ENCODE measurements at places on chromosomes 3 and 15.

DNA sequence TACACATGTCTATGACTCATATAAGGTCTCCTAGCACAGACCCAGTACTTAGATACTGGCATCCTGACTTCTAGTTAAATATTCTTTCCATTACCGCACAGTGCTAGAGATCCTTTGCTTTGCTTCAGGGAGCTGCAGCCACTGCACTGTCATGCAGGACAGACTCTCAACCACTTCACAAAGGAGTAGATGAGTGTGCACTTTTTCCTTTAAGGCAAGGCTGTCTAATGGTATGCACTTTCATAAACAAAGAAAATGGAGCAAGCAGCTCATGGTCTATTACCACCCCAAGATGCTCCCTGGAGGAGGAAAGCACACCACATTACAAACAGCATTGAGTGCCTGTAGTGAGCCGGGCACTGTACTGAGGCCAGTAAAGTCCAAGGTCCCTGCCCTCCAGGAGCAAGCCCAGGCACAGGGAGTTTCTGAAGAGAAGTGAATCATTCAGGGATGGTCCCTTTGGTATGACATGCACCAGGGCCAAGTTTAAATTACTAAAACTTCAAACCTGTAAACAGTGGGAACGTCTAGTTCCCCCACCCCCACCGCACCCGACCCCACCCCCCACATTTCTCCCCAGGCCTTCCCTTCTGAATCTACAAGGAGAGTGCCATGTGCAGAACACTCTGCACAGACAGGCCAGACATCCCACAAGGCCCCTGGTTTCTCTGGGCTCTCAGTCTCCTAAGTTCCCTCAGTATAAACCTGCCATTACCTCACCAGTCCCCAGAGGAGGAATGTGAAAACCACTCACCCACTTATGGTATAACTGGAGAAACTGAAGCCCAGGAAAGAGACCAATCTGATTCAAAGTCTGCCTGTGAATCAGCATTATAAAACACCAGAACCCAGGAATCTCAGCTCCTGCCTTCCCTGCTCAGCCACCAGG lies 107.8 kb upstream of the BCL6 start:
- DNase-seq = no peak

- no peak for DNase-seq
Measured at GRCh38 chr3:134892326-134892725, 97.3 kb downstream of the EPHB1 start.

GRCh38 chr3:58332575-58333188 lies at the start of gene PXK:
Gene PXK (plus strand): TSS chr3:58332892. CDS start chr3:58332989, 97 bp downstream.
- peak; percentile 78 for DNase-seq

DNA sequence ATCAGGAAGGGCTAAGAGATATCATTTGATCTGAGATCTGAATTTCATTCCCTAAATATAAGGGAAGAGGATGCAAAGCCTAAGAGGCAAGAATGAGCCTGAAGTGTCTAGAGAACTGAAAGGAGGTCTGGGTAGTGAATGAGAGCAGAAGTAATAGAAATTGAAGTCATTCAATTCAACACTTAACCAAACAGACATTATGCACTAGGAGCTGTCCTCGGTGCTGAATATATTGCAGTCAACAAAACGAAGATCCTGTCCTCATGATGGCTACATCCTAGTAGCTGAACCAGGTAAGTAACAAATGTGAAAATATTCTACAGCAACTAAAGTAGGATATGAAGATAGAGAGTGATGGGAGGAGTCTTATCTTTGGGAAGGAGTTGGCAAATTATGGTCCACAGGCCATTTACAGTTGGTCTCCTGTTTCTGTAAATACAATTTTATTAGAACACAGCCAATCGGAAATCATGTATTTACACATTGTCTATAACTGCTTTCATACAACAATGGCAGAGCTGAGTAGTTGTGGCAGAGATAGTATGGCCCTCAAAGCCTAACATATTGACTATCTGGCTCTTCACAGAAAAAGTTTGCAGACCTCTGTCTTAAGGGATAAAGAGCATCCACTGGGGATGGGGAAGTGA lies 192.9 kb upstream of the CADPS start:
- DNase-seq = peak; percentile 16

DNA sequence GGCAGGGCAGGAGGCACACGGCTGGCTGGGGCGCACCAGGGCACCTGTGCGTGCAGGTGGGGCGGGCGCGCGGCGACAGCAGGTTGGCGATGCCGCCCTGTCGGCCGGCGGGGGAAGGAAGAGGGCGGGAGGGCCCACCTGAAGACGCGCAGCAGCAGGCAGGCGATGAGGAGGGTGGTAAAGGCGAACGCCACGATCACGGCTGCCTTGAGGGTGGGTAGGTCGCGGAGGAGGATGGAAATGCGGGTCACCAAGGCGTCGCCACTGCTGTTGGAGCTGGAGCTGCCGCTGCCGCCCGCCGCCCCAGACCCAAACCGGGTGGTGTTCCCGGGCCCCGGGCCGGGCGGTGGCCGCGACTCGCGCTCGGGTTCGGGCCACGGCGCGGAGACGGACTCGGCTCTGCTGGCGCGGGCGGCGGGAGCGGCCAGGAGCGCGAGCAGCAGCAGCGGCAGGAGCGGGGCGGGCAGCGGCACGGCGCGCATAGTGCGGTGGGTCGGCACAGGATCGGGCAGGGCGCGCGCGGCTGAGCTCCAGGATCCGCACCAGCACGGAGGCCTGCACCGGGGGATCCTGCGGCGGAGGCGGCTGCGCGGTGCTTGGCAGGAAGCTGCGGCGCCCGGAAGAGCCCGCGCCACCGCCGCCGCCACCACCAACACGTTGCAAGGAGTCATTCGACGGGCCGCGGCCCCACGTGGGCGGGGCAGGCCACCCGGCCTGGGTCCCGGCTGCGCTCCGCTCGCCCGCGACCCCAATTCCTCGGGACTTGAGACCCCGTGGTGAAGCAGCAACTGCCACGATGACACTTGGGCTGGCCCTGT lies at the start of gene FAM174B:
Gene FAM174B, minus strand, starts transcription at position 598 of the 818 bp plus-strand sequence.
- DNase-seq = no peak

DNA sequence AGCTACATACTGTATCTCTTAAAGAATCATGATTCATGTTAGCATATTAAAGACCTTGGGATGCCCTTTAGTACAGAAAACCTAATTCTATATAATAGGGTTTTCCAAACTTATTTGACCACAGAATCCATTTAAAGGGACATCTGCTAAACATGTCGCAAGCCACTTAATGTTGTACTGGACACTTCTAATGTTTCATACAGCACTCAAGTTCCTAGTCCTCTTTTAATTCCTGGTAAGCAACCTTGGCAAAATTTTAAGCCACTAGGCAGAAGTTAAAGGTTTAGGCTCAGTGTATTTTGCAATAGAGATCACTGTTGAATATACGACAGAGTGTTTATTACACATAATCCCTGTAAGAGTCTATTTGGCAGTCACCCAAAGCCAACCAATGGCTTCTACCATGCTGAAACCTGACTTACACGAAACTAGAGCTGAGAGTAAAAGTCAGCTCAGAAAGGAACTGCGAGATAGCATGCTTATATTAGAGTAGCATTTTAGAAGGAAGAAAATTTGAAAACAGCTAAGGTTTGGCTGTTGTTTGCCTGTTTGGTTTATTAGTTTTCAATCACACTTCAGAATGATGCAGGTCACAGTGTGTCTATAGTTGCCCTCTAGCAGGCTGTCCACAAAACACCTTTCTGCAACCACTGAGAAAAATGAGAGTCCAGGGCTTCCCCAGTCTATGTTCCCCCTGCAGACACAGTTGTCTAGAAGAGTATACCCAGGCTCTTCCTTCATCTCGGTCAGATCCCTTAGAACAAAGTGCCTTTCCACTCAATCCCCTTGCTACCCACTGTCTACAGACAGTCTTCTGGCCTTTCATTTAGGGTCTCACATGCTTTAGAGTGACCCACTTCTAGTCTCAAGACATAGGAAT lies 104.4 kb downstream of the FMN1 start:
- peak; percentile 26 for DNase-seq

DNA sequence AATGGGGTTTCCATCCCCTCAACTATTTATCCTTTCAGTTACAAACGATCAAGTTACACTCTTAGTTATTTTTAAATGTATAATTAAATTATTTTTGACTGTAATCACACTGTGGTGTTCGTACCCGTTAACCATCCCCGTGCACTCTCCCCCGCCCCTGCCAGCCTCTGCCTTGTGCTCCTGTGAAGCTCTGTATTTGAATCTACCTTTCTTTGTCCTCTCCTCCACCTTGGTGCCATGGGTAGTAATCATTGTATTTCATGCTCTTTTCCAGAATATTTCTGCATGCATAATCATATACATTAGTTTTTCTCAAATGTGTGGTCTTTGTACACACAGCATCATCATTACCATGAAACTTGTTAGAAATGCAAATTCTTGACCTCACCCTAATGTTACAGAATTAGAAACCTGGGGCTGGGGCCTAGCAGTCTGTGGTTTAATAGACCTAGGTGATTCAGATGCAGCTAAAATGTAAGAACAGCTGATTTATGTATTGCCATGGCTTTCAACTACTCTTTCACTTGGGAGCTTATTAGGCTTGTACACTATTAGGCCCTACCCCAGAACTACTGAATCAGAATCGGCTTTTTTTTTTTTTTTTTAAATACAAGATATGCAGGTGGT lies 91.5 kb downstream of the STT3B start:
- DNase-seq = no peak

- no peak for DNase-seq
Measured at GRCh38 chr15:40096094-40096891, 12.4 kb downstream of the BMF start.

DNA sequence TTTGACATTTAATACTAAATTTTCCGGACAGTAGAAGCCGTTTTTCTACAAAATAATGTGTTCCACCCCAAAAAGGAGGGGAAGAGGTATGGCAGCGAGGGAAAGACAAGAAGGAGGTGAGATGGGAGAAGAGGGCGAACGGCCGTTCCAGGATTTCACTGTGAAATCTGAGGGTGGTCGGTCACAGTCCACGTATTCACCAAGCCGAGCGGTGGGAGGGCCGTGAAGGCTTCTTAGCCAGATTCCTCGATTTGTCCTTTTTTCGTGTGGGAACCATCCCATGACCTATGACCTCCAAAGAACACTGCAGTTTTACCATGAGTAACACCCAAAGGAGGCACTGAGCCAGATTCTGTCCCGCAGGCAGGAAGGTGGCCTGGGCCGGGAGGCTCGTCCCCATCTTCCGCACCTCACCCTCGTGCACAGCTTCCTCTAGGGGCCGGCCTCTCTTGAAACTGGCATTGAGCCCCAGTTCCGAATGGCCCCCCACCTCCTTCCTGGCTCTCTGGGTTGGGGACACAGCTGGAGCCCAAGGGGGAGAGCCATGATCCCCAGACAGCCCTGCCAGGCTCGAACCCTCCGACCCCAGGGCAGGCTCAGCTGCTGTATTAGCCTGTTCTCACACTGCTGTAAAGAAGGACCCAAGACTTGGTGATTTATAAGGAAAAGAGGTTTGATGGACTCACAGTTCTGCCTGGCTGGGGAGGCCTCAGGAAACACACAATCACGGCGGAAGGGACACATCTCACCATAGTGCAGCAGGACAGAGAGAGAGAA lies 23.7 kb downstream of the XXYLT1 start:
- DNase-seq = no peak

DNA sequence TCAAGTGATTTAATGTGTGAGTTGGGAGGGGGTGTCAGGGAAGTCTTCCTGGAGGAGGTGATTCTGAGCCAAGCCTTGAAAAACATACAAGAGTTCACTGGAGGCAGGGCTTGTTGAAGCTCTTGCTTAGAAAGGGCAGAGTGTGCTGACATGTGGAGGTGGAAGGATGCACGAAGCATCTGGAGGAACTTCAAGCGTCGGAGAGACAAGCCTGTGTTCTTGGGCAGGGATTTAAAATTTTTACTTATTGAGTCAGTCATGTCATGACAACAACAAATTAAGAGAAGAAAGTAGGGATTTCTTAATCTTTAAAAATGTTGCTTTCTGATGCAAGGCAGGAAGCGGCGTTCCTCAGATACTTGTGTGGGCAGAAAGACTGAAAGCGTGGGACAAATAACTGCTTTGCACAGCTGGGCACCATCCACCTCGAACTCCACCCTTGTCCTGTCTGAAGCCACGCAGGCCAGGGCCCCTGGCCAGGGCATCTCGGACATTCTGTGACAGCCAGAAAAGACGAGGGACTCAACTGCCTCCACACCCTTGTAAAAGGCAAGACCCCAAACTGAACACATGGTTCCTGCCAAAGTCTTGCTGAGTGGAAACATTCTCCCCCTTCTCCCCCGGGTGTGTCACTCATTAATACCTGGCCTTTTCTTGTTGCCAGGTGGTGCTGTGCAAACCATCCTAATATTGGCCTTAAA lies 6.9 kb upstream of the IL16 start:
- peak; percentile 88 for DNase-seq

GRCh38 chr3:22322861-22323260 lies 571.9 kb upstream of the ZNF385D start:
- DNase-seq = no peak

- DNase-seq = no peak
Measured at GRCh38 chr3:143847787-143848631, at the start of gene SLC9A9. Gene SLC9A9 (minus strand): TSS chr3:143848468. CDS start chr3:143848322, 146 bp downstream.

- no peak for DNase-seq
Measured at GRCh38 chr3:149790268-149790667, 2.1 kb downstream of the ANKUB1 start.

DNA sequence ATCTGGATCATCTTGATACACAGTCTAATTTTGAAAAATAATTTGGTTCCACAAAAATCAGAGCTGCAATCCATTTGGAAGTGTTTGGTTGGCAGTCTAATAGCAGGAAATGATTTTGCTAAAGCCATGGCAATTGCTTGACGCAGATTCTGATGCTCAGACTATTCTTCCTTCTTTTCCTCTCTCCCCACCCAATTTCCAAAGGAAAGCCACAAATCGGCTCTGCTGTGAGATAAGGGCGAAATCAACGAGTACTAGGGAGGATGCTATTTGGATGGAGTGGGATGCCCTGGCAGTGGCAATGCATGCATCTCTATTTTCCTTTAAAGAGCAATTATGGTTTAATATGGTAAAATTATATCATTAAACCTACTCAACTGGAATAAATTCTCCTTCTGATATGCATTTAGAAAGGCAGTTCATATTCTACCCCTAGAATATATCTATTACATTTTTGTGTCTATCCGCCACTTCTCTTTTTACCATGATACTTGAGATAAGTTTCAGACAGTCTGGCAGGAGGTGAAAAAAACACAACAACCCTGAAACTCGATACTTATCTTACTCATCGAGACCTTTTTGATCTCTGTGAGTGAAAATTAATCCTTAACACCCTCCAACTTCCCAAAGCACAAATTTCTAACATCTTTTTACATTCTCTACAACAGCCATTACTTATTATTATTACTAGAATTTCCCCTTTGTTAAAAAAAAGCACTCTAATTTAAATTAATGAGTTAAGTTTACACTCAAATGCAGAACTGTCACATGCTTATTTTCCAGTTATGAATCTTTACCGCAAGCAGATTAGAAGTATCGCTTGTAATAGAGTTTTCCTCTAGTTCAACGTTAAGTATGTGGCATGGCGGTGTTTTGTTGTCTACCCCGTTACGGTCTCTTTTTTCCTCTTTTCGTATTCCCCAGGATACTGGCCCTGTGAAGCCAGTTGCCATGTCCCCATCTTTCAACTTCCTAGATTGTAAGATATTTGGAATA lies 433.3 kb downstream of the FOXP1 start:
- no peak for DNase-seq
